Esophagus mucosa (tissue), 1 donor: ENCODE measurements at places on chromosomes 12 and 14.

DNA sequence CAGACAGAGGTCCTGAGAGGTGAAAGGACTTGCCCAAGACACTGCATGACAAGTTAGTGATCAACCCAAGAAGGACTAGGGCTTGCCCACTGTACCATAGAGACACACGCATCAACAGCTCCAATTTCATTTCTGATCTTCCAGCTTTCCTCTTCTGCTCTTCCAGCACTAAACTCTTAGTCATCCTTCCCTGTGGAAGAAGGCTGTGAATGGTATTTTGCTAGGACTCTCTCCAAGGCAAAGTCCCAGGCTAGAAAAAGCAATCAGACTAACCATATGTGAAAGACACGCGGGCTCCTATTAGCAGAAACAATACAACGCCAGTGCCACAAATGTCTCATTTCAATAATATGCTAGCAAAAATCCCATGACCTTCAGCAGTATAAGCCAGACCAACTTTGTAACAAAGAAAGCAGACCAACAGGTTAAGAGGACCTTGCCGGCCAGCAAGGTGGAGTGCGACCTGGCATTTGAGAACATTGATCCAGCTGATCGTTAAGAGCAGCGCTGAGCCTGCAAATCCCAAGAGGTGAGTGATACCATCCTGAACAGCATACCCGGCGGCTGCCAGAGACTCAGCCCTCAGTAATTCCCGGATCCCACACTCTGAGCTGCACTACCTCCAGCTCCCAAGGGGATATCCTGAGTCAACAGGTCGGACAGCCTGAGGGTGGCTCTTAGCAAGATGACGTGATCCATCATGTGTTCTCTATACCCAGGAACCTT is 132.5 kb downstream of the FOXN3 start:
- ATAC-seq = peak; percentile 10

- no peak for ATAC-seq
These were observed 584 bp upstream of the NEDD1 start for GRCh38 chr12:96906498-96906848.

- no peak for ATAC-seq
These were observed 95.2 kb downstream of the KCNA5 start for GRCh38 chr12:5138845-5139244.

DNA sequence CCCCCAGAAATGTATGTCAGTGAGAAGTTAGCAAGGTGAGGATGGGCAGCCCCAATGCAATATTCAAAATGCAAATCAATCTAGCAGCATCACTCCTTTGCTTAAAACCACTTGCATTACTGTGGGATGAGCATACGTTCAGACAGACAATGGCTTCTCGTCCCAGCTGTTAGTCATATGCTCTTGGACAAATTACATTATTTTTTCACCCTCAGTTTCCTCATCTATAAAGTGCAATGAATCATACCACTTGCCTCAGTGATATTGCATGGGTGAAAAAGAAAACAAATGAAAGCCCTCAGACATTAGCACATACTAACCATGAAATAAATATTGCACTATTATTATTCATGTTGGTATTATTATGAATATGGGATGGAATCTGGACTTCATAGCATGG is 132.3 kb downstream of the C12orf75 start:
- no peak for ATAC-seq

- no peak for ATAC-seq
These were observed 477.5 kb upstream of the RGS6 start for GRCh38 chr14:71454513-71455332.

GRCh38 chr12:18753481-18754123 is 15.7 kb downstream of the CAPZA3 start:
- no peak for ATAC-seq

GRCh38 chr14:91338379-91338778 is 79.2 kb downstream of the CCDC88C start:
- no peak for ATAC-seq

- ATAC-seq = peak; percentile 74
These were observed at the start of gene CNTN1 for GRCh38 chr12:40691913-40692764. Gene CNTN1, plus strand, starts transcription at chr12:40692439.

DNA sequence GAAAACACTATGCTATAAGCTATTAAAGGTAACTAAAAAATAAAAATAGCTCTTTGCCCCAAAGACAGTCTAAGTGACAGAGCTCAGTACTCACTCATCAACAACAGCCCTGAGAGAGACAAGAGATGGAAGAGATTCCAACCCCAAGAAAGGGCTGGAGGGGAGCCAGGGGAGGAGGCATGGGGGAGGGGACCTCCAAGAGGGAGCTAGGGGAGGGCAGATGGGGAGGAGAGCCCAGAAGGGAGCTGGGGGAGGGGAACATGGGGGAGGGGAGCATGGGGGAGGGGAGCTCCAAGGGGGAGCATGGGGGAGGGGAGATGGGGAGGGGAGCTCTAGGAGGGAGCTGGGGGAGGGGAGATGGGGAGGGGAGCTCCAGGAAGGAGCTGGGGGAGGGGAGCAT is 7.7 kb downstream of the SSH1 start:
- no peak for ATAC-seq

- peak; percentile 51 for ATAC-seq
These were observed 64.8 kb upstream of the MAX start for GRCh38 chr14:65167072-65167645.

DNA sequence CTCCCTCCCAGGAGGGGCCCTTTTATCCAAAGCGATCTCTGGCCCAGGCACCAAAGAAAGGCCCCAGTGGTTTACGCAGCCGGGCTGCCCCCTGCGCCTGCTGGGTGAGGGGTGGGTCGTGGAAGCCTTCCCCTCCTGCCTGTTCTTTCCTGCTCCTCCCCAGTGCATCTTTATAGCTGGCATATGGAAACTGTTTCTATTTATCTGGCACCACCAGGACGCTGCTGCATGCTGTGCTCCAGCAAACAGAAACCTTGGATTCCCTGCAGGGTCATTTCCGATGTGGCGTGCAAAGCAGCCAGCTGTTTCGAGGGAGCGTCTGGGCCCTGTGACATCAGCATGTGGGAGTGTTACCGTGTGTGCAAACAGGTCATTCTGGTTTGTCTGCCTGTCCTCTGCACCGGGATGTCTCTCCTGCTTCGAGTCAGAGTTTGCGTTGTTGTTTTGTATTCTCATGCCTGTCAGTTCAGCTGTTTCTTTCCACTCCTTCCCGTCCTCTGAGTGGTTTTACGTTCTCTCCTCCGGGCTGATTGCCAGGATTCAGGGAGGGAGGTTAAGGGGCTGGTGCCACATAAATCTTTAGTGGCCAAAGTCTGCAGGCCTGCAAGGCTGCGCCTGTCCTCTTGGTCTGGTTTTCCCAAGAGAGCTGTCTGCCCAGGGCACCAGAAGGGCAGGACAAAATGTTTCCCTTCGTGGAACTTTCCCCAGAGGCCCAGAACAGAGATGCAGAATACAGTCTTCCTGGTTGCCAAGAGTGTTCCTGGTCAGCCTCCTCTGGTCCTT is 24.6 kb downstream of the TPCN1 start:
- peak; percentile 85 for ATAC-seq

GRCh38 chr12:121325922-121326396 is 26.3 kb downstream of the ANAPC5 start:
- ATAC-seq = no peak

DNA sequence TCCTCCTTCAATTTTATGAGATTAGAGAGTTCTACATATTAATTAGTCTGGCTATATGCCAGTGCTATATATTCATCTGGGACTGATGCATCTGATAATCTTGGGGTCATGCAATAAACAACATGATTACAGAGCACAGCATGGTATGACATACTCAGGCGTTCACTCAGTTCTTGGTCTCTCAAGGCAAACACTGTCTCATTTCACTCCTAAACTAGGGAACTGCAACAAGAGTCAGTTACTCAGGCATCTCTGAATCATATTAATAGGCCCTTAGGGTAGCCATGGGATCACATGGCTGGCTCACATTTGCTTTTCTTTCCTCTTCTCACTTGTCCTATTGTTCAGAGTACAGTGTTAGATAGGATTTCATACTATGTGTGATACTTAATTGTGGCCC is 91.8 kb upstream of the TMEM260 start:
- ATAC-seq = peak; percentile 73

GRCh38 chr12:93614917-93615596 is 42.6 kb downstream of the SOCS2 start:
- no peak for ATAC-seq

DNA sequence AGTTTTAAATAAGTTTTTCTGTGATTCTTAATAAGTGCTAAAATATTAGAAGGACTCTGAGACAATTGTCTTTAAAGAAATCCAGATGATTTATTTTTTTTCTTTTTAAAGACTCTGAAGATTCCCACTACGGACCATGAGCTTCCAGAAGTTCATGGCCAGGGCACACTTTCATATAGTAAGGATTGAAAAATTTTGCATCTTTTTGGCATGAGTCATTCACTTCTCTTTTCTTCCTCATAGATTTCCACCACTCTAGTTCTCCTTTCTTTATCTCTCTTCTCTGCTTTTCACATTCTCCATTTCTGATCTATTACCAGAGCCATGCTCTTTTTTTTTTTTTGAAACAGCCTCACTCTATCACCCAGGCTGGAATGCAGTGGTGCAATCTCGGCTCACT is 385.8 kb downstream of the FLRT2 start:
- ATAC-seq = no peak

GRCh38 chr14:77372304-77372841 is 4.5 kb downstream of the TMED8 start:
- ATAC-seq = no peak

- no peak for ATAC-seq
These were observed 1.1 kb upstream of the RPL41 start for GRCh38 chr12:56115329-56115728.

DNA sequence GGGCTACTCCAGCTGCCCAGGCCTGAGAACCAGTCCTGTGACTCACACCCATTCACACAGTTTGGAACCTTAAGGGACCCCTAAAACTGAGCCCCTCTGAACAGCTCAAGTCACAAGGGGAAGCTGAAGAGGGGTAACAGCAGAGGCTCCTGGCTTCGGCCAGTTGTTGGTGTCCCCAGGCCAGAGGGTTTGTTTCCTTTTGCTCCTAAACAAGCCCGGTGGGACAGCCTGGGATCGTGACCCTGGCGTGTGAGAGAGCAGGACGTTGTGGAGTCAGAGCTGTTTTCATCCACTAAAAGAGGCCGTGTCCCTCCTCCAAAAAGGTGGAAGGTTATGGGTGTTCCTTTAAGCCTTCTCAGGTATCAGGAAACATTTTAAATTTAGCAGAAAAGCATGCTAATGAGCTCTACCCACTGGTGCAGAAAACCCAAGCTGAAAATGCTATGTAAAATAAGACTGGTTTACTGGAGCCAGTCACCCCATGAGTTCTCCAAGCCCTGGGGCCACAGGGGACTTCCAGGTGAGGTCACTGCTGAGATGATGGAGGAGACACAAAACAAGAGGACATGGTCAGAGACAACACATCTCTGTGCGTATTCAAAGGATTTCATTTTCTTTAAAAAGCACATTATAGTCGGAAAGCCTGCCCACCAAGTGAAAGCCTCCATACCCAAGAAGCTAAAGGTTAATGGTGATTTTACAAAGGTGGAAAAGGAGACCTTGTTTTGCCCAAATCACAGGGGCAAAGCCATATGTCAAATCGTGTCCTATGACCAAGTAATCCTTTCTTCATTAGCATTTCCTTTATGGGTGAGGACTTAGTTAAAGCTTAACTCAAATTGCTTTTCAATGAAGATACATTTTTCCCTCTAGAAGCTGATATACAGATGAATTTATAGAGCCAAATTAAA is 14.1 kb downstream of the PRKAB1 start:
- no peak for ATAC-seq

GRCh38 chr14:102125546-102125945 is 14.2 kb upstream of the WDR20 start:
- peak; percentile 77 for ATAC-seq
